ENCODE measurements at places on chromosomes 6 and 20.
A peak's percentile ranks its signal among the peaks of the same experiment; 100 is the strongest.

DNA sequence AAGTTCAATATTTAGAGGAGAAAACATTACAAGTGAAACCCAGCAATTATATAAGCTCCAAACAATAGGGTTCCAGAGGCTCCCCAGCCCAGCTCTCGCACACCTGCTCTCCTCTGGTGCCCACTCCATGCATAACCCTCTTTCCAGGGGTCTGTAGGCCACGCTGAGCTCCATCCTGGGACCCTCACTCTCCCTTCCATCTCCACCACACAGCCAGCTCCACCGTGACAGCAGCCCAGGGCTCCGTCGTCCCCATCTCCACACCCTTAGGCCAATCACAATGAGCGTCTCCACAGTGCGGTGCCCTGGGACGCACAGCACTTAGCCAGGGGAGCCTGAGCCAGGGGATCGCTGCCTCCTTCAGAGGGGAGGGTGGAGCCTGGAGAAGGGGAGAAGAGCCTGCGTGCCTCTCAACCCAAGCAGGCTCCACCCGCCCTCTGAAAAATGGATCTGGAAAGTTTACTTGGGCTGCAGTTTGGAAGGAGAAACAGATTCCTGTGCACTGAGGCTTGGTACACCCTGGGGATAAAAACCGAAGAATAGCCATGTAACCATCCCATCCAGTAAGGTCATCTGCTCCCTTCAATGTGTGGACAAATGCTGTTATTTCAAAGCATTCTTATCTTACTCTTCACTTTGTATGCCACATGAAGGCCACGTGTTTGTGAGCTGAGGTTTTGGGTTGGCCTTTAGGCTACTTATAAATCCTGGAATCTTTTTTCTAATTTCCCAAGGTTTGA lies 72.4 kb upstream of the GGTLC1 start:
- no peak for DNase-seq

GRCh38 chr6:5450073-5450472 lies 188.8 kb downstream of the FARS2 start:
- DNase-seq: no peak

- DNase-seq: no peak
These were observed 230.9 kb upstream of the HTR1E start for GRCh38 chr6:86706449-86706848.

- no peak for DNase-seq
These were observed 75.1 kb downstream of the ARID1B start for GRCh38 chr6:156852147-156852857.

DNA sequence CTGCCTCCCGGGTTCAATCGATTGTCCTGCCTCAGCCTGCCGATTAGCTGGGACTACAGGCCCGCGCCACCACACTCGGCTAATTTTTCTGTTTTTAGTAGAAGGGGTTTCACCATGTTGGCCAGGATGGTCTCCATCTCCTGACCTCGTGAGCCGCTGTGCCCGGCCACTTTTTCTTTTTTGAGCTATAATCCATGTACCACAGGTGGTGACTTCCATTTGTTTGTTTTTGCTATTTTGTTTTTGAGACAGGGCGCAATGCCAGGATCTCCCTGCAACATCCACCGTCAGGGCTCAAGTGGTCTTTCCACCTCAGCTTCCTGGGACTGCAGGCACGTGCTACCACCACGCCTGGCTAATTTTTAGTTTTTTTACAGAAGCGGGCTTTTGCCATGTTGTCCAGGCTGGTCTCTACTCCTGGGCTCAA lies 8.5 kb downstream of the HSPA1B start:
- DNase-seq: no peak

GRCh38 chr6:43985329-43985728 lies 141.9 kb downstream of the MRPL14 start:
- no peak for DNase-seq

- no peak for DNase-seq
These were observed 37.6 kb upstream of the CHMP4B start for GRCh38 chr20:33773412-33774089.

DNA sequence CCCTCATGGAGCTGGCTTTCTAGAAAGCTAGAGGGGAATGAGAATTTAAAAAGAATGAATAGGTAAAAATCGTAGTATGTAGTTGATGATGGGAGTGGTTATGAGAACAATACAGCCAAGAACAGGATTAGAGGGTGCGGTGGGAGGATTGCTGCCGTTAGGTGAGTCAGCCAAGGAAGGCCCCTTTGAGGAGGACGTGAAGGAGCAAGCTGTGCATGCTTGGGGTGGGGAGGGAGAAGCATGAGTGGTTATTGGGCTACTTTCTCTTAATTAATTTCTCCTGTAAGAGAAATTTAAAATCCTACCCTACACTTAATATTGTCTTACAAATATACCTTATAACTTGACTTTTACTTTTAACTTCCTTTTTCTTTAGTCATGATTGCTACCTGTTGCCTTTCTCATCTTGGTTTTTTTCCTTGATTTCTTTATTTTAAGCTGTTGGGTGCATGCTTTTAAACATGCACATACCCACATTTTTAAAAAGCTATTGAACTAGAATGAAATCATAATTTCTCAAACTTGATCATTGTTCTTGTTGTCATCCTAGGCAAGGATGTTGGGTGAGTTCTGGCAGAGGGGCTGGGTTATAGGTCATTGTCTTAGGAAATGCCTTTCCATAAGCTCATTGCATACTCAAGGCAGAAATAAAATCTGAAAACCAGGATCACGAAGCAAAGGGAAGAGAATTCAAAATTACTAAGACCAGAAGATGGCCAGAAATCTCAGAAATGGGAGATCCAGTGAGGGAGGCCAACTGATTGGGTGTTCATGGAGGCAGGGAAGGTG lies 114.5 kb downstream of the TCP11 start:
- DNase-seq: no peak

GRCh38 chr6:42805297-42805861 lies 23.5 kb downstream of the BICRAL start:
- DNase-seq: no peak

GRCh38 chr6:100099189-100100074 lies 105.4 kb upstream of the MCHR2 start:
- peak; percentile 11 for DNase-seq

DNA sequence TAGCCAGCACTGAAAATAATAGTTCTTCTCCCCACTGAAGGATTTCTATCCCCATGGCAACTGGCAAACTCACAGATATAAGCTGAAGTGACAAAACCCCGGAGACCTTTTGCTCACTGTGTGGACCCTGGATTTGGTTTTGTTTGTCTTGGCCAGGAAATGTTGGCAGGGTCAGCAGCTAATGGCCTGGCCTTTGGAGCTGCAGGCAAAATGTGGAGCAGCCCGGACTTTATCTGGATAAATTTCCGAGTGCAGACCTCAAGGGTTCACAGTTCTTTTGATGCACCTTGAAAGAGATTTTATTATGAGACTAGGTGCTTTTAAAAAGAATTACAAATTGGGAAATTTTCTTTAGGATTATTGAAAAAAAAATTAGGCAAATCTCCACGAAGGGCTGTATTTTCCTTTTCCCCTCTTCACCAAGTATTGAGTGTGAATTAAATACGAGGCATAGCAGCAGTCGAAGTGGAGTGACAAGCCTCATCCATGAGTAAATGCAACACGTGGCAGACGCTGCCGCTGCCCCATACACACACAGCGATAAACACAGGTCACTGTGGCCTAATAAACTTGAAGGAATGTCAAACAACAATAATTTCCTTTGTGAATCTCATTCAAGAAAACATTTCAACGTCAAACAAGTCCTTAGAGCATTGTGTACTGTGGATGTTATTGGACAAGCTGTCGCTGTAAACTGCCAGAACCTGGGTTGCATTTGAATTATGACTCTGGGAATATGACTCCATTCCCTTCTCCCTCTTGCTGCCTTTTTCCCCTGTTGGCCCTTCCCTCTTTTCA lies 35.1 kb upstream of the CCN6 start:
- DNase-seq: no peak

- DNase-seq: no peak
These were observed 496.6 kb upstream of the EPHA7 start for GRCh38 chr6:93915961-93916360.

DNA sequence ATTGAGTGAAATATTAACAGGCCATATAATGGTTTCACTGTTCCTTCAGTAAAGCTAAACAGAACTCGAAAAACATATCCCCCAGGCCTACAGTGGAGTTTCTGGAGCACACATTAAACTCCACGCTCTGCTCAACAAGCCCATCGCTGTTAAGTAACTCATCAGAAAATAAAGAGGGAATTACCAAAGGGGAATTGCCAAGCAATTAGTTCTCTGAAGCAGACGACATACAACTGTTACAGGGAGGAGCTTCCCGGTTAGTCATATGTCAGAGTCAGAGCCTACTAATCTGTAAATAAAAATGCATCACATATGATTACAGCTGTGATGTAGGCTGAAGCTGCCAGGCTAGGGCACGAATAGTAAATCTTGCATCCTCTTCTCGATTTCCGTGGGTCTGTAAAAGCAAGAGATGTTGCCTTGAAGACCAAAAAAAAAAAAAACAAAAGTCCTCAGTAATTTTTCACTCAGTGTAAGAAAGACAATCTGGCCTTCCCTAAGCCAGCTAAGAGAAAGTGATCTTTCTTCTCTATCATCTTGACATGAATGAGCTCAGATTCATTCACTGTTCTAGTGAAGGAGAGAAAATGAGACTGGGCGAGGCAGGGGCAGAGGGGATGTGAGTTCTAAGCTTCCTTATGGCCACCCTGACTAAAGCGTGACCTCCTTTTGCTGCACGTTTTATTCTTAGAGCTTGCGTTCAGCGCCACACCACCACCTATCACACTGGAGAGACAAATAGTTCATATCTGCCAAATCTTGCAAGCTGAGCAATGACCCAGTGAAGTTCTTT lies 13.8 kb downstream of the ATXN1 start:
- no peak for DNase-seq

GRCh38 chr20:4217349-4217841 lies 202.0 kb upstream of the RNF24 start:
- no peak for DNase-seq

GRCh38 chr6:41551086-41551700 lies 5.0 kb downstream of the FOXP4 start:
- no peak for DNase-seq

DNA sequence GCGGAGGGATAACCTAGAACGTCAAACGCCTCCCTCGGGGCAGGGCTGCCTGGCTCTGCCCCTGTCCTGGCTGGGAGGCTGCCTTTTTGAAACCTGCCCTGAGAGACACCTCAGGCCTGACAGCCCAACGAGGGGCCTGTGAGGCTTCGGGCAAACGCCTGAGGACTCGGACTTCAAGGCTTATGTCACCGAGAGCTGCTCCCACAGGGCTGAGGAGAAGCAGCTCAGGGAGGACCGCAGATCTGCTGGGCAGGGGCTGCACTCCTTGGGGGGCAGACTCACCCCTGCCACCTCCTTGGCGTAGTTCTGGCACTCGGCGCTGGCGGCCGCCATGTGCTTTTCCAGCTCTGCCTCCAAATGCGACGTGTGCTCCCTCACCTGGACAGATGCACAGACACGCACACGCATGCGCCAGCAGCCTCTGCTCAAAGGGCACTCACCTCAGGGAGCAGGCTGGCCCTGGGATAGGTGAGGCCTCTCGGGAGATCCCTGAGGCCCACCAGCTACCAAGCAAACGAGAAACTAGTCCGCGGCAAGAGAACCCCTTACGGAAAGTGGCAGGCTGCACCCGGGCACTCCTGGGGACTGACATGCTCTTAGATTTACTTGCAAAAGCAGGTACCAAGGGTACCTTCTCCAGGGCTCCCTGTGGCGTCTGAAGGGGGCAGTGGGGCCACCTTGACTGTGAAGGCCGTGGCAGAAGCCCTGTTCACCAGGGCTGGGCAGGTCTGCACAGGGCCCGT lies 49.6 kb downstream of the DSTN start:
- no peak for DNase-seq

DNA sequence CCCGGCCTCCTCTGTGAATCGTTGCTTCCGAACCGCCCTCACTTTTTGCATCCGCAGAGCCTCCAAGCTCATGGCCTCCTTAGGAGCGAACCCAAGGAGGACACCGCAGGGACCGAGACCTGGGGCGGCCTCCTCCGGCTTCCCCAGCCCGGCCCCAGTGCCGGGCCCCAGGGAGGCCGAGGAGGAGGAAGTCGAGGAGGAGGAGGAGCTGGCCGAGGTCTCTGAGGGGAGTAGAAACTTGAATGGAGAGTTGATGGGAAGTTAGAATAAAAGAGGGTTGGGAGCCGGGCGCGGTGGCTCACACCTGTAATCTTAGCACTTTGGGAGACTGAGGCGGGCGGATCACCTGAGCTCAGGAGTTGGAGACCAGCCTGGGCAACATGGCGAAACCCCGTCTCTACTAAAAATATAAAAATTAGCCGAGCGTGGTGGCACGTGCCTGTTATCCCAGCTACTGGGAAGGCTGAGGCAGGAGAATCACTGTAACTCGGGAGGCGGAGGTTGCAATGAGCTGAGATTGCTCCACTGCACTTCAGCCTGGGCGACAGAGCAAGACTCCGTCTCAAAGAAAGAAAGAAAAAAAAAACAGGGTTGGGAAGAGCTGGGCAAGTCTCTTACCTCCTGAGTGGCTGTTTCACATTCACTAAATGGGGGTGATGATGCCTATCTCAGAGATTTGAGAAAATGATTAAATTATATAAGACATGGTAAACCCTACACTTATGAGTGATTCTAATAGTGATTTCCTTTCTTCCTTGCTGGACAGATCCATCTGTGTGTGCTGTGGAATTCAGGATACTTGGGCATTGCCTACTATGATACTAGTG lies 805 bp downstream of the MSH5 start:
- DNase-seq: peak; percentile 2

GRCh38 chr20:24585796-24586522 lies 116.5 kb downstream of the SYNDIG1 start:
- no peak for DNase-seq

DNA sequence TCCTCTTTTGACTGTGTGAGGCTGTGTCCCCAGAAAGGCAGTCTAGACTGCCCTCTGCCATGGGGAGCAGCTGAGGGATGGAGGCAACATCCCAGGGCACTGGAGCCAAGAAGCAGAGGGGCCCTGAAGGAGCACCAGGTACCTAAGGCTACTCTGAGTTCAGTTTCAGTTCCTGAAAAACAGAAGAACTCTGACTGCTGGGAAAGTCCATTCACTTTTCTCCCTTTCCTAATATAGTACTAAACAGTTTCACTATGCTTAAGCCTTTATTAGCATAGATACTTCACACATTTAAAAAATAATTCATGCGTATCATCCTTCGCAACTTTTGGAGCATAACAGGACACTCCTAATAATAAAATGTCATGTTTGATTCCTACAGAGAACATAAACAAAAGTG lies 130.0 kb downstream of the FOXC1 start:
- DNase-seq: no peak

DNA sequence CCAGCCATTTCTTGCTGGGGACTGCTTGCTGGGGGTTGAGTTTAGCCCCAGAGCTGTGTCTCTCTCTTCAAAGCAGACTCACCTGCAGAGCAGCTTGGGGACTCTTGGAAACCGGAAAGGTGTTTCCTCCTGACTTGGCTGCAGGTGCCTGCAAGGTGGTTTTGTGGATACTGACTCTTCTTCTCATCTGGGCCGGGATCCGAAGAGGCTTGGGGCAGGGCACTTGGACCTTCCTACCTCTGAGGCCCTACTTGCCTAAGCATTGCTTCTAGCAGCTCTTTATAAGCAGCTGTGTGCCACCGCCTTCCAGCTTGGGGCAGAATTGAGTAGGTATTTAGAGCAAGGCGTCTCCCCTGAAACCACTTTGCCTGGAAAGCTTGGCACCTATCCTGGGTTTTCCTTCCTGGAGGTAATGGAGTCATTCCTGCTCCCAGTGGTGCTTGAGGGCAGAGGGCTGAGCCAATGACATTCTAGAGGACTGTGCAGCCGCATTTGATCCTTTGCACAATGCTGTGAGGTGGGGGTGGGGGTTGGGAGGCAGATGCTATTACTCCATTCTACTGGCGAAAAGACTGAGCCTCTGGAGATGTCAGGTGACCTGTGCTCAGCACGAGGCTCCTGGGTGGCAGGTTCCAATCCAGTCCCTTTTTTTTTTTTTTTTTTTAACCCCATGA lies 3.4 kb upstream of the CTSZ start:
- no peak for DNase-seq

GRCh38 chr6:14476793-14477531 lies 359.4 kb downstream of the CD83 start:
- no peak for DNase-seq

Data from CD4-positive, alpha-beta T cell treated with Interleukin-4 for 4 hours (primary cell).